Renal cortex interstitium (tissue), 15 donors: ENCODE measurements at places on chromosomes 5 and 9.

DNA sequence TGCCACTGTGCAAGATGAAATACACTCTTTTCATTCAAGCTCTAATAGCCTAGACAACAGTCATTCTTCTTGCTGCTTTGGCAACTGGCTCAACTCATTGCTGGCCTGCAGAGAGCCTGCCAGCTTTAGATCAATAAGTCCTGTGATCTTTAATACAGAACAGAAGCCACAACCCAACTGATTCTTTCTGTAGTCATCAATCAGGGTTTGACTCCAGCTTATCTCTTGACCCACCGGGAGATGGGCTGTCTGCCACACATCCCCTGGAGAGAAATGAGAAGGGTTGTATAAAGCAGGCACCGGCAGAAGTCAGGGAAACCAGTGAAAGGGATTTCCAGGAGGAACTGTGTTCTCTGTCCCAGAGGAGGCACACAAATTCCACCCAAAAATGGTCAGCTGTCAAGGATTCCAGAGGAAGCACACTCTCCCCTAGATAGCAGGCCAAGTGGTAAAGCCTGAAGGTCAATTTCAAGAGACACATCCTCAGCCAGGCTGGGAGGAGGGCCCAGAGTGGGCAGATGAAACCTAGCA, 24.5 kb downstream of the LHFPL2 start:
- no peak for DNase-seq

- no peak for DNase-seq
Observed at GRCh38 chr5:7960142-7960541, 91.2 kb downstream of the MTRR start.

DNA sequence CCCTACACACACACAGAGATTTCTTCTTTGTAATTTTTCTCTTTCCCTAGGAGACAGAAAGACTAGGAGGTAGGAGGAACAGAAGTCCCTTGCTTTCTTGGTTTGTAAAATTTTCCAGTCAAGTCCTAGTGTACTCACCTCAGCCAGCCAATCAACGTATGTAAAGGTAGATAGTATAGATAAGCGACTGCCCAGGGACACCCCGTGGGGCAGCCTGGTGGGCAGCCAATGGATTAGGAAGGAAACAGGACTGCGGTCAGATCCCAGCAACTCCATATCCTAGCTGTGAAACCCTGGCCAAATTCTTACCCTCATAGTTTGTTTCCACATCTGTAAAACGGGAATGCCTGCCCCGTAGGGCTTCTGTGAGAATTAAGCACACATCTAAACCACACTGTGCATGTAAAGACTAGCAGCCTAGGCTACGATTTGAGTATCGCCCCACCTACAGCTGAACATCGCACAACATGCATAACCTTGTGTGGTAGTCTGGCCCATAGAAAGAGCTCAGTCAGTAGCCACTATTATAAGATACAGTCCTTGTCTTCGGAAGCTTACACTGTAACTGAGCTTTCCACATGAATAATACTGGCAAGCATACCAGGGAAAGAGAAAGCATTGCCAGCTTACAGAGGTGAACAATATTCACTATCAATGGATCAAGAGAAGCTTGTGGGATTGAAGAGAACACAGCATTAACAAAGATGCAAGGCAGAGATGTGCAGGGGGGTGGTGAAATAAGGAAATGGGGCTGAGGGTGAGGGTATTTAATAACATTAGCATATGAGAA, 353.4 kb upstream of the PANK3 start:
- no peak for DNase-seq

GRCh38 chr5:56480705-56481427, 247.7 kb upstream of the ANKRD55 start:
- peak; percentile 66 for DNase-seq

DNA sequence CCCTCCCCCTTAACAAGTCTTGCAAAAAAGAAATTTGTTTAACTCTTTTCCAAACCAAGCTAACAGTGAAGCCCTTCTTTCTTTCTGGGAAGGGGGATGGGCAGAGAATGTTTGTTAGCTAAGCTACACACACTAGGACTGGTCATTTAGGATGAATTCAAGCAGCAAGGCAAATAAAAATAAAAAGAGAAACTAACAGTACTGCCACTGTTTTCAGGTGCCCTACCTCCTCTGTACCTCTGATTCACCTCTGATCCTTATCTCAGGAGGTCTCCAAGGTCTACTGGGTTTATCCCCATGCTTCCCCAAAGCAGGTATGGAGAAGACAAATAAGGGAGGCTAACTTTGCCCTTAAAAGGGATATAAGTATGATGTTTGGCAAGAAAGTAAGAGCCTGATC, 52.9 kb downstream of the ELL2 start:
- no peak for DNase-seq

- no peak for DNase-seq
Observed at GRCh38 chr5:74673011-74673790, 11.8 kb upstream of the HEXB start.

DNA sequence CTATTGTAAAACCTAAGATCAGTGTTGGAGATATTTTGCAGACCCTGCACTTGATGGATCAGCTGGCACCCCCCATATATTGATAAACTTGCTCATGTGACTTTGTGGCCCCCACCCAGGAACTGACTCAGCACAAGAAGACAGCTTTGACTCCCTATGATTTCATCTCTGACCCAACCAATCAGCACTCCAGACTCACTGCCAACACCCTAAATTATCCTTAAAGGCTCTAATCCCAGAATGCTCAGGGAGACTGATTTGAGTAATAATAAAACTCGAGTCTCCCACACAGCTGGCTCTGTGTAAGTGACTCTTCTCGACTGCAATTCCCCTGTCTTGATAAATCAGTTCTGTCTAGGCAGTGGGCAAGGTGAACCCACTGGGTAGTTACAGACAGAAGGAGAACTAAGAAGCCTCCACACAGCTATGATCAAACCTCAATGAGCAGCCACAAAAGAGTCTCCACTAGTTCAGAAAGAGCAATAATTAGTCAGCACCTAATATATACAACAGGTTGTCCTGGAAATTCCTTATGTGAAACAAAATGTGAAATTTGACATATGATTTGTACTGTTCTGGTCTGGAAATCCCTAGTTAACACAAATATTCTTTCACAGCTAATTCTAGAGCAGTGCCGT, 52.2 kb downstream of the ACTL7B start:
- no peak for DNase-seq

- DNase-seq = no peak
Observed at GRCh38 chr5:127089191-127089590, 15.9 kb upstream of the C5orf63 start.

- no peak for DNase-seq
Observed at GRCh38 chr5:79074641-79075040, 5.1 kb downstream of the BHMT2 start.

DNA sequence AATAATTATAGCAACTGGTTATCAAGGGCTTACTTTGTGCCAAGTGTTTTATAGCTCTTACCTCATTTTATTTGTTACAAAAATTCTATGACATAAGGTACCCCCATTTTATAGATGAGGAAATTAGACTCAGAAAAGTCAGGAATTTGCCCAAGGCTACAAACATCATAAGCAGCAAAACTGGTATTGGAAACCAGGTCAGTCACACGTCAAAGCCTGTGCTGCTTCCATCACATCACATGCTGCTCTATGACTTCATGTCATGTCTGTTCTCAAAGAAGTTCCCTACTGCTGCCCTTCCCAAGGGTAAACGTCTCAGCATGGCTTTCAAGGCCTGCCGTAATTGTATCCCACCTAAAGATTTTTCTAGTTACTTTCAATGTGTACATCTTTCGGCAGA, 6.9 kb upstream of the KIF2A start:
- DNase-seq = no peak

GRCh38 chr9:35172878-35173277, 11.1 kb downstream of the UNC13B start:
- DNase-seq = no peak

DNA sequence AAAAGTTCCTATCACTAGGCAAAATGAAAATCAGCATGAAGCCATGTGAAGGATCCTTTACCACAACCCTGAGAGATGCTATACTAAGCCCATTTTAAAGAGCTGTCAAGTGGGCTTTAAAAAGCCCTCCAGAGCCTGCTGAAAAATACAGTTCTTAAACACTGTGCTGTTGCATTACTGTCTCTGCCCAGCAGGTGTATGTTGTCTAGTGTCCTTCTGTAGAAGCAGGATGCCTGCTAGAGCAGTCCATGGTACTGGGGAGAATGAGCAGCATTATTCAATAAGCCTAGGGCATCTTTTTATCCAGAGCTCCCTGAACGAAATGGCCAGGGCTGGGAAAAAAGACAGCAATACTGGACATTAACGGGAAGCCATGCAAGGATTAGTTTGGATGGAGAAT, 126.2 kb upstream of the PLCXD3 start:
- DNase-seq = no peak

DNA sequence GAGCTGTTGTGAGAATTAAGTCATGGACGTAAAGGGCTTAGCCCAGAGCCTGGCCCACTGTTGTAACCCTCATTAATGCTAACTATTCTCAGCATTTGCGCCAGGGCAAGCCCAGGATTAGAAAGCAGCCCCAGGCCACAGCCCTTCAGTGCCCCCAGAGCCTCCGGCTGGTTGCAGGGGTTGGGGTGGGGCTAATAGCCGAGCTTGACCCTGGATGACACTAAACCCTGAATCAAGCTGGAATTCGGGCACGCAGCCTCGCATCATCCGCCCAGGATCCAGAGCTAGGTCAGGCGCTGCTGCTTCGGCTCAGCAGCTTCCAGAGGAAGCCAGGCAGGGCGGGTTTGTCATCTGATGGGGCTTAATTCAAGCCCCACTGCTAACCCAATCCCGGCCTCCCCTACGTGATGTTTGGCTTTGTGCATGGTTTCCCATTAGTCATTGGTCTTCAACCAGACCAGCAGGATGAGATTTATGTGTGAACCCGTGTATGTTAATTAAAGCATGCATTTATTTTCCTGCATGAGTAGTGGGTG, 1.2 kb upstream of the MEGF9 start:
- peak; percentile 74 for DNase-seq

- no peak for DNase-seq
Observed at GRCh38 chr5:143313298-143313852, 90.1 kb downstream of the NR3C1 start.

DNA sequence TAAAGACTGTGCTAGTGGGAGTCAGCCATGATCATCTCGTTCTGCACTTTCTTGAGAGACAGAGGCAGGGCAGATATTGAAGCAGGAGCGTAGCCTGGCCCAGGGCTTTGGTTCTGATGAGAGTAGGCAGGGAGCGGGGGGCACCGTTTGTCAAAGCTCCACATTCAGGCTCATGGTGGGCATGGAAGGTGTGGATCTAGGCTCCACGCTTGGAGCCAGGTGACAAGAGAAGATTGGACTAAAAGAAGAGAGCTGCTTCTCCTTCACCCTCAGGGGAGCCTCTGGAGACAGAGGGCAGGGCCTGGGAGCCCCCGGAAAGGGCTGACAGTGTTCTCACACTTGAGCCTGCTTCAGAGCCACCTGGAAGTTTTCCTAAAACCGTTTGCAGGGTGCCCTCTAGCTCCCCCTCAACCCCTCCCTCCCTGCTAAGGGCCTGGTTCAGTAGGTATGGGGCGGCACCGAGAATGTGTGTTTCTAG, 24.7 kb upstream of the FCN2 start:
- DNase-seq = no peak

- no peak for DNase-seq
Observed at GRCh38 chr9:92989561-92989960, 42.2 kb downstream of the FGD3 start.
